Activated CD4-positive, alpha-beta T cell treated with anti-CD3 and anti-CD28 coated beads, Interleukin-2, amount 10 ng/mL, durations not matched to agents 7 days and 5 days (primary cell): ENCODE measurements at places on chromosomes 12 and 14.
A peak's percentile ranks its signal among the peaks of the same experiment; 100 is the strongest.

- H3K27me3 ChIP-seq: no peaks in the 10 kb centered on the region
- no peak for DNase-seq
- H3K27ac ChIP-seq: no peak overlapping the region
- no peaks in the 10 kb centered on the region for H3K4me1 ChIP-seq
- no peaks in the 10 kb centered on the region for H3K36me3 ChIP-seq
Observed at GRCh38 chr12:80567401-80567800, 123.4 kb downstream of the PTPRQ start.

GRCh38 chr12:21451529-21451928, 14.1 kb downstream of the PYROXD1 start:
- H3K4me1 ChIP-seq: peaks cover 31% of the 10 kb centered on the region
- H3K36me3 ChIP-seq: peaks cover 52% of the 10 kb centered on the region
- no peaks in the 10 kb centered on the region for H3K27me3 ChIP-seq
- H3K4me3 ChIP-seq: no peak overlapping the region
- DNase-seq: no peak

- H3K27ac ChIP-seq: peak overlapping the region; percentile 88
- H3K4me3 ChIP-seq: no peak overlapping the region
- peaks cover 31% of the 10 kb centered on the region for H3K36me3 ChIP-seq
- H3K4me1 ChIP-seq: peaks cover 84% of the 10 kb centered on the region
- H3K27me3 ChIP-seq: no peaks in the 10 kb centered on the region
- DNase-seq: no peak
Observed at GRCh38 chr12:111427417-111428074, 21.8 kb downstream of the SH2B3 start.

DNA sequence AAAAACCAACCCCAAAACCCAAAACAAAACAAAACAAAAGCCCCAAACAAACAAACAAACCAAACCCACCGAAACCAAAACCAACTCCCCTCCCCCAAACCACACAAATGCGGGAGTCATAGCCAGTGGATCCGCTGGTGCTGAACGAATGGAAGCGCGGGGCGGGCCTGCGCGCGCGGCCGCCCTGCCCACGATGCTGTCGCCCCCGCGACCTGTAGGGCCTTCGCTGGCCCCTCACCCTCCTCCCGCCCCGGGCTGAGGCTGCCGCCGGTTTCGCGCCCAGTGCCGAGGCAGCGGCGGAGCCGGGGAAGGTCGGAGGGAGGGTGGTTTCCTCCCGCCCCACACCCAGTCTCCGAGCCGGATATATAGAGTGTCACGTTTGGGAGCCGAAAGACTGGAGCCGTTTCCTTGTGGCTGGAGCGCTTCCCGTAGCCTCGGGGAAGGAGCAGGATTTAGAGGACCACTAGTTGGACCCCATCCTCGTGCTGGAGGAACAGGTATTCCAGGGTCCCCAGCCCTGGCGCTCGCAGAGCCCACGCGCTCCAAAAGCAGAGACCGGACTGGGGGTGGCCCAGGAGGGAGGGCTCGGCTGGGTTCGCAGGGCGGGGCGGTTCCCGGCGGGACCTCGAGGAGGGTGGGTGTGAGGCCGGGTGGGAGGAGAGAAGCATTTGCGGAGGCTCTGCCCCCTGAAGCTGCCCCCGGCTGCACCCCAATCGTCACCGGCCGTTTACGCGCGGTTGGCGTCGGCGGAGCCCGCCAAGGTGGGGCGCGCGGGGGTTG, at the start of gene FAR2:
TSS of gene FAR2 (plus strand) at position 368 of the 780 bp plus-strand sequence. CDS start 121,172 bp downstream, outside the sequence.
- H3K4me1 ChIP-seq: peaks cover 38% of the 10 kb centered on the region
- peak within 1 kb of the TSS; percentile 95 for H3K4me3 ChIP-seq
- DNase-seq: peak; percentile 61
- peaks cover 5% of the 10 kb centered on the region for H3K36me3 ChIP-seq
- H3K27me3 ChIP-seq: peaks cover 29% of the 10 kb centered on the region

- H3K4me3 ChIP-seq: no peak overlapping the region
- DNase-seq: no peak
- H3K4me1 ChIP-seq: no peaks in the 10 kb centered on the region
- peaks cover 10% of the 10 kb centered on the region for H3K27me3 ChIP-seq
- H3K27ac ChIP-seq: no peak overlapping the region
- no peaks in the 10 kb centered on the region for H3K36me3 ChIP-seq
Observed at GRCh38 chr12:102232036-102232435, 34.4 kb upstream of the PMCH start.
